ENCODE measurements at places on chromosomes 3 and 15.

DNA sequence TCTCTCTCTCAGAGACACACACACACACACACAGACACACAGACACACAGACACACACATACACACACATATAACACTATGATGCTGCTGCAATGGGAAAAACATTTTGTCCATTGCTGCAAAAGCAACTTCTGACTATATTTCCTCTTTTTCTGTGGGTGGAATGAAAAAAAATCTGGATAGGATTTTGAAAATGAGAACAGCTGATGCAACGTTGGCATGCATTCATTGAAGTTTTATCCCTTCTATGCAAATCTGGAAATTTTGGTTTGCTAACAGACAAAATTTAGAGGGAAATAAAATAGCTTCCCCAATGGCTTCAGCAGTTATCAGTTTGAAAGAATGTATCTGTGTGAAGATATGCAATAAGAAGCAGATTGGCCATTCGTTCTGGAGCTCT lies 763.4 kb upstream of the GRM7 start:
- DNase-seq = no peak

- no peak for DNase-seq
These were observed 161.2 kb upstream of the TMCO5A start for GRCh38 chr15:37773111-37773860.

DNA sequence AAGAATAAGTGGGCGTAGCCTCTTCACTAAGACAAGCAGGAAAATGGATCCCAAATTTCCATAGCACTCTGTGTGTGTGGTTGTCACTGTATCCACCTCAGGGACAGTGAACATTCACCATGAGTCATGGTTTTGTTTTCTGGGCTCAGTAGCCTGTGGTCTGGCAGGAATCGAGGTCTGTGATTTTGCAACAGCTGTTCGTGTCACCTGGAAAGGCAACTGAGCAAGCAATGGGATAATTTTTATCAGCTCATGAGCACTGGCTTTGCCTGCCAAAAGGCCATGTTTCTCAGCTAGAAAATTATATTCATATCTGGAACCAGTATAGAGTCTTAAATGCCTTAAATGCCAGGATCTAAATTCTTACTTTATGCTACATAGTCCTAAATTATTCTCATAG lies 60.9 kb downstream of the STRIT1 start:
- peak; percentile 79 for DNase-seq

GRCh38 chr15:89472785-89473256 lies 23.6 kb downstream of the RHCG start:
- DNase-seq = no peak

DNA sequence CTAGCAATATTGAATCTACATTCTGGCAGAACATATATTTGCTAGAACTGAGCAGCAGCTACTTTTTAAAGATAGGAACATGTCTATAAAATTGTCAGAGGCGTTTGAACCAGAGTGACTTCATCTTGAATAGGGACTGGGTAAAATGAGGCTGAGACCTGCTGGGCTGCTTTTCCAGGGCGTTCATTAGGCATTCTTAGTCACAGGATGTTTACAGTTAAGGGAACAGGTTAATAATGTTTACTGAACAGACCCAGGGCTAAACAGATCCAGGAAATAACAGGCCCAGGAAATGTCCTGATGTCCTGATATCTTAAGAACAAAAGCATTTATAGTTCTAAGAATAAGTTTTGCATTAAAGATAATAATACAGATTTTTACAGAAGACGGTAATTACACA lies 34.5 kb upstream of the B3GALNT1 start:
- DNase-seq = no peak

All from epithelial cell of proximal tubule (primary cell).